ENCODE measurements at places on chromosomes 4 and X.

GRCh38 chr4:65521666-65522065, 148.6 kb downstream of the EPHA5 start:
- no peak for DNase-seq

- no peak for DNase-seq
Measured at GRCh38 chr4:176376032-176376614, 56.4 kb downstream of the SPCS3 start.

GRCh38 chrX:104189837-104190236, 23.6 kb downstream of the FAM199X start:
- DNase-seq, result no peak

DNA sequence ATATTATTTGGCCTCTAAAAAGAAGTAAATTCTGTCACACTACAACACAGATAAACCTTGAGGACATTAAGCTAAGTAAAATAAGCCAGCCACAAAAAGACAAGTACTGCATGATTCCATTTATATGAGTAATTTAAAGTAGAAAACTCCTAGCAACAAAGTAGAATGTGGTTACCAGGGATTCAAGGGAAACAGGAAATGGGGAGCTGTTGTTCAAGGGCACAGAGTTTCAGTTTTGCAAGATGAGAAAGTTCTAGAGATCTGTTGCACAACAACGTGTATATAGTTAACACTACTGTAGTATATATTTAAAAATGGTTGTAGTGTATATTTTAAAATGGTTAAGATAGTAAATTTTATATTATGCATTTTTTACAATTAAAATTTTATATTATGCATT, 25.4 kb downstream of the SEC31A start:
- DNase-seq, result no peak

- DNase-seq, result no peak
Measured at GRCh38 chr4:20764366-20764992, 64.2 kb downstream of the PACRGL start.

GRCh38 chrX:54178100-54178940, 4.7 kb downstream of the FAM120C start:
- no peak for DNase-seq

GRCh38 chr4:150211016-150211415, 132.8 kb downstream of the DCLK2 start:
- DNase-seq, result no peak

- no peak for DNase-seq
Measured at GRCh38 chrX:154310616-154311536, 15.3 kb downstream of the TKTL1 start.

GRCh38 chrX:24314019-24314635, at the start of gene SUPT20HL2:
Gene SUPT20HL2 (minus strand): TSS chrX:24314069. CDS start chrX:24313315, 754 bp downstream.
- no peak for DNase-seq

GRCh38 chr4:152991398-152991797, 55.3 kb downstream of the FHDC1 start:
- no peak for DNase-seq

GRCh38 chr4:96193061-96193460, 353.2 kb downstream of the PDHA2 start:
- DNase-seq, result no peak

DNA sequence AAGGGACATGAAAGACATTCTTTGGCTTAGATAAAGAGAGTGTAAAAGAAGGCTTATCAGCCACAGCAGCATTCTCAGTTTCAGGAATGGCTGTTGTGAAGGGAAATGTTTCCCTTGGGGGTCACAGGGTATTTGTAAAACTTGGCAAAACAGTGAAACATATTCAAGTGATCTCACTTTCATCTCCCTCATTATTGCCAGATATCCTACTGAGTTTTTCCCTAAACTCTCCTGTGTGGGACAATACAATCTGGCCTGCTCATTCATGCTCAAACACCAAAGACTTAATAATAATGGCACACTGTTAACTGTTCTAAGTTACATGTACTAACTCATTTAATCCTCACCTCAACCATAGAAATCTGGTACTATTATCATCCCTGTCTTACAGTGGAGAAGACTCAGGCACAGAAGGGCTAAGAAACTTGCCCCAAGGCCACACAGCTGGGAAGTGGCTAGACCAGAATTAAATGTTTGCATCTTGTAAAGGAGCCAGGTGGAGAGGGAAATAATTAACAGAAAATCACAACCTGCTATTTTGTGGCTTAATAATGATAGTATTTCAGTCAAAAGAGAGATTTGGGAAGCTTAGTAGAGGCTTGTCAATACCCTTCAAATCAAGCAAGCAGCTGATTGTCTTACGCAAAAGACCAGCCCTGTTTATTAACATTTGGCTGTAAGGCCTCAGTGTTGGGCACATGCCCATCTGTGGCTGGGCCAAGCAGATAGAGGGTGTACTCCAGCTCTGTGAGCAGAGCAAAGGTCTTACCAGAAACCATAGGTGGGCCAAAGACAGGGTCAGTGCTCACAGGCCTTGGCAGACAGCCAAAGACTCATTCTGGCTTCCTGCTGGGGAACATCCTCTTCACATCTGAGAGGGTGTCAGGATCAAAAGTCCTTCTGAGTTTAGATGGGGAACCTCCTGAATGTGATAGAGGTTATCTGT, 17.3 kb downstream of the SMPX start:
- no peak for DNase-seq

DNA sequence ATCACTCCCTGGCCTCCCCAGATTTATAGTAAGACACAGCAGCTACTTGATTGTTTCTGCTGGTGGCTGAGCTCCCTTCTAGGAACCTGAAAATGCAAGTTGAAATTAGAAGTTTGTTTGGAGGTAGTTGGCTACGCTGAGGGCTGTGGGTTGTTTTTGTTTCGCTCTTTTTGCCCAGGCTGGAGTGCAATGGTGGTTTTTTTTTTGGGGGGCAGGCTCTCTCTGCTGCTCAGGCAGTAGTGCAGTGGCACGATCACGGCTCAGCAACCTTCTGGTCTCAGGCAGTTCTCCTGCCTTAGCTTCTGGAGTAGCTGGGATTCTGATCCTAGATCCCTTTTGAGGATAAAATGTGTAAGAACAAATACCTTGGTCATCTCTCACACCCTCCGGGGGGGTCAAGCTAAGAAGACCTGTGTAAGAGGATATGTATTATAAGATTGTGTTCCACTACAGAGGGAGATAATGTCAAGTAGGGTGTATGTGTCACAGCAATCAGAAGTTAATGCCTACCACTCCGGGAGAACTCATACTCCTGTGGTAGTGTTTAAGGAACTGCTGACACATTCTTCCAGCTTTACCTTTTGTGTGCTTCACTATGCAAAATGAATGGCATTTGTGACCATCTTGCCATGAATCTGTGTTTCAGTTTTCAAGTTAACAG, 9.7 kb downstream of the JADE1 start:
- DNase-seq, result no peak

DNA sequence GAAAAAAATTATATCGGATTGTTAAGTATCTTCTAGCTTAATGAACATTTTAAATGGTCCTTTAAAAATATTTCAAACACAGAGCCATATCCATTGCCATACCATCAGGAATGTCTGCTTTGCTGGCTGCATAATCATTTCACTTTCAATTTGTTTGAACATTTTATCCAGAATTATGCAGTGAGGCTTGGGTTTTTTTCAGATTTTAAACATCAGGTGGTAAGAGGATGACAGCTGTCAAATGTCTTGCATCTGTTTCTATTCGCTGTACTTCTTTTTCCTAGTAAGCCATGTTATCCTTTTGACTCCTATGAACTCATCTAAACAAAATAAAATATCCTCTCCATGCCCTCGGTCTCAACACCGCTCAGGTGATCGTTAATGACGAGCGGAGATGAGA, 802 bp downstream of the RFC1 start:
- DNase-seq, result no peak

GRCh38 chr4:124753941-124754581, 41.5 kb upstream of the ANKRD50 start:
- DNase-seq, result no peak

DNA sequence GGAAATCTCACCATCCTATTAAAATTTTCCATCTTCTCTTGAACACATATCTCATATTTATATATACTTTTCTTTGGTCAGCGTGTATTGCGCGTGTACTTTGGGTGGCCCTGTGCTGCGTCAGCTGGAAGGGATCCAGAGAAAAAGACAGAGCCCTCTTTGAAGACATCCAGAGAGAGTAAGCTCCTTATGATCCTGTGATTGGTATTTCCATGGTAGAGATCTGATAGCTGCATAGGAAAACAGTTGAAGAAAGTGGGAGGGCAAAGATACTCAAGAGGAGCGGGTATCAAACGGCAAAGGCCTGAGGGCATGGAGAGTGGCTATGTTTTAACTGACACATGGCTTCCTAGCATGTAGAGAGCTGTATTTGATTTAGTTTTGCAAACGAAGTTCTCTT, 4.4 kb upstream of the HPGD start:
- DNase-seq, result no peak

- DNase-seq, result no peak
Measured at GRCh38 chr4:150439451-150439933, 142.5 kb upstream of the MAB21L2 start.

- no peak for DNase-seq
Measured at GRCh38 chr4:37188100-37188499, 56.4 kb upstream of the NWD2 start.

DNA sequence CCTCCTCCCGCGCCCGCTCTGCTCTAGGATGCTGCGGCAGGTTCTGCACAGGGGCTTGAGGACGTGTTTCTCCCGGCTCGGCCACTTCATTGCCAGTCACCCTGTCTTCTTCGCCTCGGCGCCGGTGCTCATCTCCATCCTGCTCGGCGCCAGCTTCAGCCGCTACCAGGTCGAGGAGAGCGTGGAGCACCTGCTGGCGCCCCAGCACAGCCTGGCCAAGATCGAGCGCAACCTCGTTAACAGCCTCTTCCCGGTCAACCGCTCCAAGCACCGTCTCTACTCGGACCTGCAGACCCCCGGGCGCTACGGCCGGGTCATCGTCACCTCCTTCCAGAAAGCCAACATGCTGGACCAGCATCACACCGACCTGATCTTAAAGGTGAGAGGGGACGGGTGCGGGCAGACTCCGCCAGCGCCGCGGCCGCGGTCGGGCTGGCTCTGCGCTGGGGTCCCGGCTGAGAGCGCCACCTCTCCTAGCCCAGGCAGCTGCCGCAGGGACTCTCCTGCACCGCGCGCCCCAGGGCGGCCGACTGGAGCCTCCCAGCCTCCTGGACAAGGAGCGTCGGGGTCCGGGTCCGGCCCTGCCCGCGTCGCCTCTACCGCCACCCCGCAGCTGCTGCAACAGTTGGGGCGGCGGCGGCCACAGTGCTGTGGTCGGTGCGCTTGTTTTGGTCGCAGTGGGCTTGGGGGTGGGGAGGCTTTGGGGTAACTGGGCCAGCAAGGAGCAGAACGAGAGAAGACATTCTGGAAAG, at the start of gene PTCHD1:
Gene PTCHD1 (plus strand): TSS at position 2 of the 752 bp plus-strand sequence. CDS start 27 bp downstream, at position 29.
- no peak for DNase-seq

DNA sequence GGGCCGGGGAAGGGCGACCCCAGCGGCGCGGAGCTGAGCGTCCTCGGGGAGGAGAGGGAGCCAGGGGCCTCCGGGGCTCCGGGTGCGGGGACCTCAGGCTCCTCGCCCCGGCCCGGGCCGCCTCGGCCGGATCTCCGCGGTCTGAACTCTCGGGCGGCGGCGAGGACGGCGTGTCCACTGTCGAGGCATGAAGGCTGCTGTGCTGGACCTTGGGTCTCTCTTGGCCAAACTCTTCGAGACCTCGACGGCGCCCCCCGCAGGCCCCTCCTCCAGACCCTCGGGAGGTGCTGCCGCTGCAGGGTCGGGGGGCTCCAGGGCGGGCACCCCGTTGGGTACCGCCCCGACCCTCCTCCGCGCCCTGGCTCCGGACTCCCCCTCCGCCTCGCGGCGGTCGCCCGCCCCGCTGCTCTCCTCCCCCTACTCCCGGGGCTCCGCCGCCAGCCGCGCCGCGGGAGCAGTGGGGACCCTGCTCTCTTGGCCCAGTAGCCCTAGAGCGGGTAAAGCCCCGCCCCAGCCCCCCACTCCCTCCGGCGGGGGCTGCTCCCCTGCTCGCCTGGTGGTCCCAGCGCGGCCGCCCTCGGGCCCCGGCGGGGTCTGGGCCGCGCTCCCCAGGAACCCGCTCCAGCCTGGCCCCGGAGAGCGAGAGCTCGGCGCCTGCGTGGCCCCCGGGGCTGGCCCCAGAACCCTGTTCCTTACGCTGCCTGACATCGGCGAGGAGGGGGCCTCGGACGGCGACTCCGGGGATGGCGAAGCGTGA, 564 bp downstream of the FAM149A start:
- DNase-seq, result no peak

DNA sequence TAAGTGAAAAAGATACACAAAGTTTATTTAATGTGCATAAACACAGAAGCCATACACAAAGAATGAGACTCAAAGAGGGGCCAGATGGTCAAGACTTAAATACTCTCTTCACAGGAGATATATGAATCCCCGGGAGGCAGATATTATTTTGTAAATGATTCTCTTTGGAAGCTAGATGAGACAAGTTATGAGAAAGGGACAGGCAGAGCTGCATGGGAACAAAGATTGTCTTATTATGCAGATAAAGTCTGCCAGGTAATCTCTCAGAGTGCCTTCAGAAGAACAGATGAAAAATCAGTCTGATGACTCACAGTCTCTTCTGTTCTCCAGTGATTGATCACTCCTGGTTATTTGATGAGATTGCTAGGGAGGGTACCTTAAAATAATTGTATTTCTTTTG, 89.0 kb downstream of the NAF1 start:
- DNase-seq, result no peak

DNA sequence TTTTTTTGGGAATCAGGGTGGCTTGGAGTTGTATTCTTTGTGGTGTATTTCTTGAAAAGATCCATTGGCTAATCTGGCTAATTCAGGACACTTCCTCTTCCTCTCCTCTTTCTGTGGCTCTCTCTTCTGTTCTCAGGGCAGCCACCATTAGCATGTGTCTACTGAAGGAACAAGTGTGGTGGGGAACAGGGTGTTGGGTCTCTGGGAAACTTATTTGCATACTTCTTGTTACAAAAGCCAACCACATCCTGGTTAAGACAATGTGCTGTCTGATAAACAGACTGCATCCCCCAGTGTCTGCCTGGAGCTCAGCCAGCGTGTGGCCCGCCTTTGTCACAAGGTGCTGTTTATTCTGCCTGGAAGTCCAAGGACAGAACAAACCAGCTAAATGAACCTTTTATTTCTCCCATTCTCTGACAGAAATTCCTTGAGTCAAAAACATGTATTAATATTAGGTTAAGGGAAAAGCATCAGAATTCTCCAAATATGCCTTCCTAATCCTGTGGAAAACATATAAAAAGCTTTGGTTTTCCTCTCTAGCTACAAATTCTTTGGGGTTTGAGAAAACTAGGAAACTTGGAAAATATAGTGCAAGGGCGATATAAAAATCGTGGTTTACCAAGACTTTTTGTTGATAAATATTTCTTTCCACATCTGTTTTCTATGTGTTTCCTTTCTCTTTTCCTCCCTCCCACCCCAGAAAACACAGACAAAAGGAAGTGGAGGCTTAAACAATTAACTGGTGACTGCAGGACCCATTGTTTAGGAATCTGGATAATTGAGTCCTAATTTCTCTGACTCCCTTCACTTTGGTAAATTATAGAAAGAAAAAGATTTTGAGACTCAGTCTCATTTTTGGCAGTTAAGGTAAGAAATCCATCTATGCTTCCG, 203.6 kb downstream of the SPRY1 start:
- peak; percentile 58 for DNase-seq

GRCh38 chr4:130172156-130172555, 1076.2 kb downstream of the C4orf33 start:
- no peak for DNase-seq

- no peak for DNase-seq
Measured at GRCh38 chrX:107760304-107761077, 15.1 kb downstream of the TSC22D3 start.

GRCh38 chrX:20487227-20487626, 220.5 kb upstream of the RPS6KA3 start:
- DNase-seq, result no peak
